ENCODE measurements at places on chromosomes 1 and 21. TPM values are rescaled to one million over a fixed set of nuclear protein-coding genes. Genes with fewer than 3 reads are reported as not detected.

DNA sequence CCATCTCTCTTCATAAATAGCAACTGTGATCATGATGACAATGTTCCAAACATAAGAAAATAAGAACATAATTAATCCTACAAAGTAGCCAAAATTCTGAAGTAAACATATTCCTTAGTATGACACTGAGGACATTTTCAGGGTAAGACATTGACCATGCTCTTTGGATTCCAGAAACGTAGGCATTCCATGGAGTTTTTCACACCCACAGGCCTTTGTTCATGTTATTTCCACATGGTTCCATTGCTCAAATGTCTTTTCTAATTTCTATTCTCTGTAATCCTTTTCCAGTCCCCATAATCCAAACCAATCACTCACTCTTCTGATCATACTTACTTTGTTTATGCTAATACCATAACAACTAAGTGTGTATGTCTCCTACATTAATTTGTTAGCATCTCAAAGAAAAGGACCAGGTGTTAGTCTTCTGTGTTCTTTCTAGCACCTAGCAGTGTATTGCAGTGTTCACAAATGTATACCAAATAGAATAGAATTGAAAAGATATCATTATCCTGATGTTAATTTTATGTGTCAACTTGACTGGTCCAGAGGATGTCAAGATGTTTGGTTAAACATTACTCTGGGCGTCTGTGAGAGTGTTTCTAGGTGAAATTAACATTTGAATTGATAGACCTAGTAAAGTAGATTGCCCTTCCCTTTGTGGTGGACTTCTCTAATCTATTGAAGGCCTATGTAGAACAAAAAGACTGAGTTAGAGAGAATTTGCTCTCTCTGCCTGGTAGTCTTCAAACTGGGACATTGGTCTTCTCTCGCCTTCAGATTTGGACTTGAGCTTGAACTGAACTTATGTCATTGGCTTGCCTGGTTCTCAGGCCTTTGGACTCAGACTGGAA lies 516.6 kb downstream of the PTPRC start:
- no peaks in the 10 kb centered on the region for H3K4me1 ChIP-seq
- H3K36me3 ChIP-seq = no peaks in the 10 kb centered on the region
- no peak overlapping the region for H3K4me3 ChIP-seq
- no peak overlapping the region for H3K27ac ChIP-seq

The FCAMR gene
- total RNA-seq = 0.36 TPM

DNA sequence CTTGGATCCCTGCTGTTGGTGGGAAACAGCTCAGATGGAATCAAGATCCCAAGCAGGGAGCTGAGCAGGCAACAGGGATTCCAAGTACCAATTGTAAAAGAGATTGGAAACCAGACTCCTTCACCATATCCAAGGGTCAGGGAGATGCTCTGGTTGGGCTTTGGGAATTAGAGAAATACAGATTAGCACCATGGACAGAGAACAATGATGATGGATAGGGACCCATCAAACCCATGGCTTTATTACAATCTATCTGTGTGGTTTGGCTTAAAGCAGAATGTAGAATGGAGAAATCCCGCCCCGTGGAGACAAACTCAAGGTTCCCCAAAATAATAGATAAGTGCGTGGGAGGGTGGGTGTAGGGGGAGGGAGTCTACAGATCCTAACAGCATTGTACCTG lies 120.7 kb upstream of the CSF3R start:
- no peak for DNase-seq
- H3K27me3 ChIP-seq = no peaks in the 10 kb centered on the region
- no peak overlapping the region for H3K27ac ChIP-seq
- H3K4me3 ChIP-seq = no peak overlapping the region
- H3K4me1 ChIP-seq = no peaks in the 10 kb centered on the region

GRCh38 chr1:182110635-182111034 lies 49.1 kb upstream of the ZNF648 start:
- no peaks in the 10 kb centered on the region for H3K27me3 ChIP-seq
- no peaks in the 10 kb centered on the region for H3K36me3 ChIP-seq
- H3K27ac ChIP-seq = no peak overlapping the region
- no peaks in the 10 kb centered on the region for H3K4me1 ChIP-seq
- no peak overlapping the region for H3K4me3 ChIP-seq
- DNase-seq = no peak

DNA sequence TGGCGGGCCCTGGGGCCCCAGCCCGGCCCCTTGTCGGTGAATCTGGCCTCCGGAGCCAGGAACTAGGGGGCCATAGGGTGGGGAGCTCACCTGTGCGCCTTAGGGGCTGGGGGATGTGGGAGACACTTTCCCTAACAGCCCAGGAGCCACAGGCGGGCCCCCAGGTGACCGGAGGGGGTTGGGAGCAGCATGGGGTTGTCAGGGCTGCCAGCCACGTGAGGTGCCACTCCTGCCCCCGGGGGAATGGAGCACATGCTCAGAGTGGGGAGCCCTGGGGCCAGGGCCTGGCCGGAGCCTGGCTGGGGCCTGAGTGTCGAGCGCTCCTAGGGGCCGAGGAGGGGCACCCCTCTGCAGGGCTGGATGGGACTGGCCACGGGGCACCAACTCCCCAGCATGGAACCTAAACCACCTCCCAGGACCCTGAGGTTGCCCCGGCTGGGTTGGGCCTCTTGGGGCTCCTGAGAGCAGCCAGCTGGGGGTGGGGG lies 19.9 kb downstream of the PRXL2B start:
- peak; percentile 44 for DNase-seq
- H3K27ac ChIP-seq = no peak overlapping the region
- no peak overlapping the region for H3K4me3 ChIP-seq
- H3K4me1 ChIP-seq = no peaks in the 10 kb centered on the region
- H3K36me3 ChIP-seq = no peaks in the 10 kb centered on the region

DNA sequence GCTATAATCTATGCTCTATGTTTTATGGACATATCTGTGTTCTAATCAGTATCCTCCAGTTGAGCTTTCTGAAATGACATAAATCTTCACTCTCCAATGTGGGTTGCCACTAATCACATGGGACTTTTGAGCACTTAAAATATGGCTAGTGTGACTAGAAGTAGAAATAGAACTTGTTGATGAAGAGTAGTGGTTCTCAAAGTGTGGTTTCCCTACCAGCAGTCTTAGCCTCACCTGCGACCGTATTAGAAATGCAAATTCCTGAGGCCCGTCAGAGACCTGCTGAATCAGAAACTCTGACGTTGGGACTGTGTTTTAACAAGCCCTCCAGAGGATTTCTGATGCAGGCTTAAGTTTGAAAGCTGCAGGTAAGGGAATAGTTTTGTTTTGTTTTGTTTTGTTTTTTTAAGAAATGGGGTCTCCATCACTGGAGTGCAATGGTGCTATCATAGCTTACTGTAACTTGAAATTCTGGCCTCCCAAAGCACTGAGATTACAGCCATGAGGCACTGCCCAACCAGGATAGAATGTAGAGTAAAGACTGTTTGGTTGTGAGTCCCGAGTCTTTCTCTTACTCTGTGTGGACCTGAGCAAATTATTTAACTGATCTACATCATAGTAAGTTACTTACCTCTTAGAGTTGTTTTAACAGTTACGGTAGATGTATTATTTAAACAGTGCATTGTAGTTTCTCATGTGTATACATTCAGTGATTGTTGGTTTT lies 21.7 kb downstream of the GLRX2 start:
- H3K27me3 ChIP-seq = no peaks in the 10 kb centered on the region
- no peaks in the 10 kb centered on the region for H3K4me1 ChIP-seq
- no peak overlapping the region for H3K27ac ChIP-seq
- no peak overlapping the region for H3K4me3 ChIP-seq
- no peak for DNase-seq

The FAM20B gene
- total RNA-seq = 38.0 TPM

DNA sequence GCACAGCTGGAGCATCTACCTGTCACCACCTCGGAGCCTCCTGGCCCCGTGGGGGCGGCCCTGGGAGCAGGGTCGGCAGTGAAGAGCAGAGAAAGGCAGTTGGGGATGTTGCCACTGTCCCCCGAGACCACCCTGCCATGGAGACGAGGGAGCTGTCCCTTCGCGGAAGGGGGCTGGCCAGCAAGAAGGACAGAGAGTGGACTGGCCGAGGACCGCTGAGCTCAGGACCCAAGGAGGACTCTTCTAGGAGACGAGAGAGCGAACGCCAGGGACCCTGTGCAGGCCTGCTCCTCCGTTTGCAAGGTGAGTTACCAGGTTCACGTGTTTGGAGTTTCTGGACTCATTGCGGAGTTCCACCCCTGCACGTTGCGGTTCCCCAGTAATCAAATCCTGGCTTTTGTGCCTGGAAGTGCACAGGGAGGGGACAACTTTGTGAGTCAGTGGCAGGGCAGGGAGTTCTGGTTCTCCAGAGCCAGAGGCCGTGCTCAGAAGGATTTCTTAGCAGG lies 5.6 kb upstream of the POFUT2 start:
- peaks cover 40% of the 10 kb centered on the region for H3K4me1 ChIP-seq
- no peaks in the 10 kb centered on the region for H3K27me3 ChIP-seq
- H3K4me3 ChIP-seq = no peak overlapping the region
- H3K27ac ChIP-seq = peak overlapping the region; percentile 93
- no peak for DNase-seq

The HMCN1 gene
- total RNA-seq = 22.1 TPM

GRCh38 chr1:214429951-214430770 lies 121.2 kb downstream of the PTPN14 start:
- H3K27me3 ChIP-seq = no peaks in the 10 kb centered on the region
- H3K4me3 ChIP-seq = no peak overlapping the region
- no peak for DNase-seq
- no peak overlapping the region for H3K27ac ChIP-seq

The MCOLN3 gene
- total RNA-seq = 8.7 TPM

DNA sequence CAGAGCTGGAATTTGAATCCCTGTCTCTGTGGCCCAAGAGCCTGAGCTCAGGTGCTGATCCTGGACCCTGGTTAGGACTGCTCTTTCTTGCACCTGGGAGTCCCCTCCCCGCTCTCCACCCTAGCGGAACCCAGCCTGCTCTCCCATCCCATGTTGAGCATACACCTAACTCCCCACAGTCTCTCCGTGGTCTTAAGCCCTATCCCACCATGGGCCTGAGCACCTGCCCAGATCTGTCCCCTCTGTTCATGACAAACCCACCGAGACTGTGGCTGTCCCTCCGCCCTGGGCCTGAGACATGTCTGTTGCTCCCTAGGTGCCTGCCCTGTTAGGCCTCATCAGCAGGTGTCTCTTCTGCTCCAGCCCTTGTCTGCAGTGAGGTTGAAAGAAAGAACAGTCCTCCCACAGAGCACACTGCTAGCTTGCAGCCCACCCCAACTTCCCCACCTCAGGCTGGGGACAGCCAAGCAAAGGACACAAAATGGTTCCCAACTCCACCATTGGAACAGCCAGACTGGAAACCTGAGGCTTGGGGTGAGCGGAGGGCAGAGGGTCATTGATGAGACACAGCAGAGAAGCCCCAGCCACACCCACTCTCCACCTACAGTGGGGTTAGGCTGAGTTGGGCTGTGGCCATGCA lies 118.5 kb downstream of the MATN1 start:
- no peak overlapping the region for H3K27ac ChIP-seq
- no peak overlapping the region for H3K4me3 ChIP-seq
- no peaks in the 10 kb centered on the region for H3K4me1 ChIP-seq
- no peak for DNase-seq

Measured in spleen (tissue), 13 donors.